ENCODE measurements at places on chromosomes 2 and 18.

GRCh38 chr2:118223992-118224894 is 136.0 kb downstream of the INSIG2 start:
- DNase-seq: no peak

GRCh38 chr2:9162841-9163240 is 43.8 kb upstream of the ASAP2 start:
- DNase-seq: no peak

- DNase-seq: no peak
Observed at GRCh38 chr2:69054431-69054830, 41.5 kb downstream of the ANTXR1 start.

- DNase-seq: no peak
Observed at GRCh38 chr18:75230163-75231052, 19.8 kb downstream of the TSHZ1 start.

DNA sequence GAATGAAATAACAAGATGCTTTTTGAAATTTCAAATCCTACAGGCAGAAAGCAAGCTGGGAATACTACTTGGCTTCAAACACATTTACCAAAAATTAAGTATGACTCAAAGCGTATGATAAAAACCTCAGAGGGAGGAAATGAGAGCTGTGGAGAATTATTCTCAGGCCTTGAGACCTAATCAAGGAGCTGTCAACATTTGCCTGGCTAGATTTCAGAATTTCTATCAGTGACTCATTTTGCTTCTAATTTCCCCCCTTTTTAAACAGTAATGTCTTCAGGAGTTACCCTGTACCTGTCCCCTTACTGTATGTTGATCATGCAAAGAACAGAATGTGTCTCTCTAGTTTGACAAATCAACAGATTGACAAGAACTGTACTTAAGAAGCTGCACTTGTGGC is 1324.5 kb upstream of the DDX18 start:
- no peak for DNase-seq

- DNase-seq: no peak
Observed at GRCh38 chr2:179612591-179613298, 248.7 kb downstream of the ZNF385B start.

All from left kidney (tissue), 8 donors.